ENCODE measurements at places on chromosomes 1 and 21. TPM values are rescaled to one million over a fixed set of nuclear protein-coding genes. Genes with fewer than 3 reads are reported as not detected.

Gene RHEX
- 0.24 TPM for total RNA-seq

Gene GPR52
- 17.6 TPM for total RNA-seq

Gene FNDC10
- total RNA-seq = 3.0 TPM

DNA sequence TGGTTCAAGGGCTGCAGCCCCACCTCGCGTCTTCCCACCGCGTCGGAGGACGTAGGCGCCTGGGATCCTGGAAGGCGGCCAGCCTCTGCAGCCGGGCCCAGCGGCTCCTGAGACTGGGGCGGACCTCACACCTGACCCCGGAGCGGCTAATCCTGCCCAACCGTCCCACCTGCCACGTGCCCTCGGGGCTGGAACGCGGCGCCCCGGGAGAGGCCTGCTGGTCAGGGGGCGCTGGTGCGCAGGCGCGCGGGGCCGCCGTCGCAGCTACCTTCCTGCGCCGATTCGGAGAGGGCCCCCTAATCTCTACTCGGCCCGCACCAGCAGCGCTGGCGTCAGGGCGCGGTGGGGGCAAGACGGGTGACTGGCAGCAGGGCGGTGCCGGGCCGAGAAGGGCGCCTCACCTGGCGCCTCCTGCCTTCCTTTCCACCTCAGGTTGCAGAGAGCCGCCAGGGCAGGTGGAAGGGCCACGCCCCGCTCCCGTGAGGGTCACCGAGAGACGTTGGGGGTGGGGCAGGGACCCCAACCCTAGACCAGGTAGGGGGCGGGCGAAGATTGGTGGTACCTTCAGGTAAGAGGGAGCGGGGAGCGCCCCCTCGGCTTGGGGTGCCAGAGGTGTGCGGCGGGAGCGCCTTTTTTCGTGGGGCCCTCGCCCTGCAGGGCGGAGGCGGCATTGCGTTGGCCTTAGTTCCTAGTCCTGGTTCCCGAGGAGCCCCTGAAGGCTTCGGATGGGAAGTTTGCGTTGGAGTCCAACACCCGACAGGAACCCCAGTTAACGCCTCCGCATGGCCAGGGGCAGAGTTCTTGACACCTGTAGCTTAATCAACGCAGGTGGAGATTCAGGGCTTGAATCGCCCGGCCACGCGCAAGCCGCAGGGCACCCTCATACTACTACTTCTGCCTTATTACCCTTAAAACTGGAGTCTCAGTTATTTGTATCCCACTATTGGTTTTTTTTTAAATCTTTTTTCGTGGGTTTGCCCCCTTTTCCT lies at the start of gene TDRD5:
TSS of gene TDRD5 (plus strand) at position 241 of the 989 bp plus-strand sequence. CDS start 784 bp downstream, outside the sequence.
- no peaks in the 10 kb centered on the region for H3K36me3 ChIP-seq
- H3K27ac ChIP-seq = no peak within 1 kb of the TSS
- no peak within 1 kb of the TSS for H3K4me3 ChIP-seq

DNA sequence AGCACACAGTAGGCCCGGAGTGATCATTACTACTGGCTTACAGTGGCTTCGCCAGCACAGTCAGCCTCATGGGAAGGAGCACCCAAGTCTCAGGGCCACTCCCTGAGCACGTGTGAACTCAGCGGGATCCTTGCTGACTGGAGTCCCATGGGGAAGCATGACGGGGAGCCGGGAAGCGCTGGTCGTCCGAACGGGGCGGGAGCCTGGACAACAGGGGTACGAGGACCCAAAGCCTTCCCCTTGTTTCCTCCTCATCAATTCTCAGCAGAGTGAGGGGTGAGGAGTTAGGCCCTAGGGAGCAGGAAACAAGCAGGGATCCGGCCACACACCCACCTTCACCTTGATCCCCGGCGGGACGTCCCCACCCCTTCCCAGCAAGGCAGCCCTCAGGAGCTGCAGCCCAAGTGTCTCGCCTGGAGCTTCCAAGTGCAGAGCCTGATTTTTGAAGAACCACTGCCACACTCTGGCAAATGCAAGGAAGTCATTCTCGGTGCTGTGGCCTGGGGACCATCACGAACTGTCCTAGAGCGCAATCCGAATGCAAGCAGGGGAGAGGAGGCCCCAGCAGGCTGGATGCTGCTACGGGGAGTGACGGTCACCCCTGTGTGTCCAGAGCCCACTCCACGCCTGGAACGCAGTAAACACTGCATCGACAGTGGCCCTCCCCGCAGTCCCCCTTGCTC lies 35.5 kb downstream of the TOMM20 start:
- no peaks in the 10 kb centered on the region for H3K27me3 ChIP-seq
- H3K4me3 ChIP-seq = no peak overlapping the region
- H3K4me1 ChIP-seq = peaks cover 8% of the 10 kb centered on the region
- H3K36me3 ChIP-seq = no peaks in the 10 kb centered on the region
- no peak overlapping the region for H3K27ac ChIP-seq

Gene RHBDL2
- not detected for total RNA-seq
